D721Med (cell line): ENCODE measurements at places on chromosomes 6 and 20.

DNA sequence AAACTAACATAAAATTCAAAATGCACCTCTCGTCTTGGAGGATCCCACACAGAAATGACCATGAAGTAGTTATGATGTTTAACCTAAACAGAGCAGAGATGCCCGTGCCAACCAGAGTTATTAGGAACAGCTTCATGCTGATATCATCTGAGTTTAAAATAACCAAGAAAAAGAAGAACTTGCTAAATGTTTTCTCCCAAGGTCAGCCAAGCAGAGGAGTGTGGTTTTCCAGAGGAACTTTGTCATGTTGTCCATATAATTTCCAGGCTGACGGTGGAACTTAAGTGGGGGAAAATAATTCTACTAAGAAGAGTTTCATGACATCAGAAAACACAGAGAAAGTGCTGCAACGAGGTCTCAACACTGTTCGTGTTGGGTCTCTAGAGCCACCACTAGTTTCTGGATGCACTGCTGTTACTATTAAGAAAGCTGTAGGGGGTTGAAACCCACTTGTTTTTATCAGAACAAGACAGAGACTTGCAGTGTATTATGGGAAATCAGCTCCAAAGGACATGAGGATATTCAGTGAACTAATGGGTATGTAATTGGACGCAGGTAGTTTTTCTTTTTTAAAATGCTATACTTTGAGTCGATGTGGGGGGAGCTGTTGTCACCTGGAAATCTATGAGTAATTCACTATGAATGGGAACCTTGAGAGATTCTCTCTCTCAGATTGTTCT, 5.2 kb downstream of the AGPAT4 start:
- no peak for DNase-seq

GRCh38 chr6:44869321-44869897, 458.7 kb upstream of the RUNX2 start:
- no peak for DNase-seq

DNA sequence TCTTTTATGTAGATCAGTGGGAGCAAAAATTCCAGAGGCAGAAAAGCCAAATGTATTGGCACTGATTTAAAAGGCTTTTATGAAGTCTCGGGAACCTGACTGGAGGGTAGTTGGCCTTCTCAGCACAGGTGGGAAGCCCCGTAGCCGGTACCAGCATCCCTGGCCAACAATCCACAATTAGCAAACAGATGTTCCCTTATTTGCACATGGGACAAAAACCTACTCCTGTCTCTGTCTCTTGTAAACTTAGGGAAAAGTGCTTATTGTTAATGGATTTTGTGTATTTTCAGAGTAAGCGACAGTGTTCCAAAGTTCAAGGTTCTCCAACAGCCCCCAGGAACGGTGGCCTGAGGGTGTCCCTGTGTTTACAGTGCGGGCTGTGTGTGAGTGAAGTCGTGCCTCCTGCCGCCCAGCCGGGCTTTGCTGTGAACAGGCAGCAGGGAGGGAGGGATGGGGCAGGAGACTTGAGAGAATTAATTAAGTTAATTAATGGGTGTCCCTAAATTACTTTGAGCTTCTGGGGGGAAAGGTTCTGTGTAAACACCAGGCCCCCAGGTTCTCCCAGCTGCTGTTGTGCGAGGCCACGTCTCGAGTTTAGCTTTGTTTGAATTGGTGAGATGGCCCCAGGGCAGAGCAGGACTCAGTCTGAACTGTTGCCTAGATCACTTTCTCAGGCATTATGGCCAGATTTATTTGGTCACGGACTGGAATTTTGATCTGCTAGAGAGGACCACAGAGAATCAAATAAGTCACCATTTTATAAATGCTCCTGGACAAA, 3.9 kb downstream of the SYNJ2 start:
- no peak for DNase-seq

DNA sequence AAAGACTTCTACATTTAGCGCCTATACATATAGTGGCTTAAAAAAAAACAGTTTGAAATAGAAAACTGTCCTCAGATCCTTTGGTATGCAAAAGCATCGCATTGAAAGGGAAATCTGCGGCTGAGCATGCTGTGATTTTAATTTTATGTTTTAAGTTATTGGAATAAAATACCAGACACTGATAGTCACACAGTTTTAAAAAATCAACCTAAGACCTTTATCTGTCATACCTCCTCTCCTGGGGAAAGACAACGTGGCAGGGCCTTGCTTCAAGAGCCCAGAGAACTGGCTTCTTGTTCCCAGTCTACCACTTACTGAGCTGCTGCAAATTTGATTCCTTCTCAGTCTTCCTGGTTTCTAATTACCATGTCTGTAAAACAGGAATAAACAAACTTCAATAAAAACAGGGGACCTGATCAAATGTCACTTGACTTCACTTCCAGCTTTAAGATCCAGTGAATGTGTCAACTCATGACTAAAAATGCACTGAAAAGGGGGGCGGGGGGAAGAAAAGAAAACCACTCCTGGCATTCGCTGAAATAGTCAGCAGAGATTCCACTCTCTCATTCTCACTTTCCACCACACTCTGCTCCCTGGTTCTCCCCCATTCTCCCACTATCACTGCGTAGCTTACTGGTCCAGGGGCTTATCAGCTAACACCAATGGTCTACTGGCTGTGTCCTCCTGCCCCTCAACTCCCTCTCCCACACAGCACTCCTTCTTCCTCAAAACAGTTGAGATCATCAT, 494.7 kb upstream of the MARCKS start:
- no peak for DNase-seq

GRCh38 chr20:56875052-56875659, 246.1 kb downstream of the TFAP2C start:
- no peak for DNase-seq

DNA sequence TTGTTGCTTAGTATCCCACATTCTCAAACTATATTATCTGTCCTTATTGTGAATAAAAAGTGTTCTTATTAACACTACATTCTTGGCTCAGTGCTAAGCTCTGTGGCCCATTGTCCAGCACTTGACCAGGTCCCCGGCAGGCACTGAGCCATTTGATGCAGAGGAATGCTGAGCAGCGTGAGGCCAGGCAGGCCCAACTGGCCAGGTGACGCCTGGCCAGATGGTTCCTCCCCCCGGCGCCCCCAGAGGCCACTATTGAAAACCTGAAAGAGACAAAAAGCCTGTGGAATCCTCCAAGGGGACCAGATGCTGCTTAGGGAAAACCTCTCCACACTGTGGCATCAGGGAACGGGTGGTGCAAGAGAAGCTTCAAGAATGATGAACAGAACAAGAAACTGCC, 597.5 kb upstream of the JAG1 start:
- DNase-seq = no peak

GRCh38 chr20:14555676-14556075, 218.3 kb upstream of the FLRT3 start:
- no peak for DNase-seq

DNA sequence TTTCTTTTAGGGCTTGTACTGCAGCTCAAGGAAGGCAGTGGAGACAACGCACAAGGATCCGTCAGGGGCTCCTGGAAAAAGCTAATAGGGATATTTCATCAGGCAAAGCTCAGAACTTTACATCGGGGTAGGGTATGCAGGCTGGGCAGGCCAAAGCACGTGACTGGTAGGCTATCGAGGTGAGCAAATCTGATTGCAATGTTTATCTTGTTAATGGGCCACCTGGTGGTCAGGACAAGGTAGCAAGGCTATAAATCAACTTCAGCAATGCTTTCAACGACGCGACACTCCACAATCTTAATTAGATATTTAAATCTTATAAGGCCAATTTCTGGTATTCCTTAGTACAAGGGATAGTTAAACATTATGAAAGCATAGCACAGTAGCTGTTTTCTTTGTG, 1302.8 kb upstream of the EYS start:
- DNase-seq = no peak

DNA sequence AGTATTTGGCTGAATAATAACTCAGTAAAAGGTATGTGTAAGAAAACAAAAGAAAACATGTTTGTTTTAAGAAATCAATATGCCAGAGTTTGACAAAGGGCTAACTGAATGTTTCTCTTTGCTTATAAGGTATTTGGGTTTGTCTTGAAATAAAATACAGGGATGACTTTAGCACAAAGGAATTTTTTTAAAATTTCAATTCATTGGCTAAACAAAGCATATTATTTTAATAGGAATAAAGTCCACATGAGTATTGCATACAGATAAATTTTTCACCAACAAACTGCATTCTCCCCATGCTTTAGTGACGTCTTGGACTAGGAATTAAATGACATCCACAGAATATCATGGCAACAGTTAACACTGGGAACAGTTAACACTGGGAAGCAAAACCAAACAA, 480.0 kb upstream of the JAG1 start:
- DNase-seq = no peak

GRCh38 chr6:113377362-113377942, 479.7 kb upstream of the MARCKS start:
- no peak for DNase-seq

DNA sequence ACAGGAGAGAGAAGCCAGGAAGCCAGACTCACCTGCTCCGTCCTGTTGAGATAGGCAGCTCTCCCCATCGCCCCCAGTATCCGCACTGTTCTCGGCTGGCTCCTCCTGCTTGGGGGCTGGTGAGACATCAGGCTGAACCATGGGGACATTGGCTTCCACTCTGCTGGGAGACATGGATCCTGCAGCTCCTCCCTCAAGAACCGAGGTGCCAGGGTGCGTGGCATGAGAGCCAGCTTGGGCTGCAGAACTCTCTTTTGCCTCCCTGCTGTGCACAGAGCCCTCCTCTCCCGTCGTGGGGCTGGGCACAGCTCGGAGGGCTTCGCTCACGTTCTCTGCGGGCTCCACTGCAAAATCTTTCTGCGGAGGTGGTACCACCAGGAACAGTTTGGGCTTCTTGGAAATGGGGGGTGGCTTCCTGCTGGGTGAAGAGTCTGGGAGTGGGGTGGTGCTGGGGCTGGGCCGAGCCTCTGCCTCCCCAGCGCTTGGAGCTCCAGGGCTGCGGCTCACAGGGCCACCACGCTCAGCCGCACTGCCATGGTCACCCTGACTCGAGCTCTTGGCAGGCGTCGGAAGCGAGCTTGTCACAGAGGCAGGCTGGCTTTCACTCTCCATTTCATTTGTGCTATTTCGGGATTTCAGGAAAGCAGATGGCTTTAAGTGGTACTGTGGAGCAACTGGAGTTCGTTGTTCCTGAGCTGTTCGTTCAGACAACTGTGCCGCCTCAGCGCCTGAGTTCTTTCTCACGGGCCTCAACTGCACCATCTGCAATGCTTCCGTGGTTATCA, 26.5 kb downstream of the HEBP2 start:
- no peak for DNase-seq

DNA sequence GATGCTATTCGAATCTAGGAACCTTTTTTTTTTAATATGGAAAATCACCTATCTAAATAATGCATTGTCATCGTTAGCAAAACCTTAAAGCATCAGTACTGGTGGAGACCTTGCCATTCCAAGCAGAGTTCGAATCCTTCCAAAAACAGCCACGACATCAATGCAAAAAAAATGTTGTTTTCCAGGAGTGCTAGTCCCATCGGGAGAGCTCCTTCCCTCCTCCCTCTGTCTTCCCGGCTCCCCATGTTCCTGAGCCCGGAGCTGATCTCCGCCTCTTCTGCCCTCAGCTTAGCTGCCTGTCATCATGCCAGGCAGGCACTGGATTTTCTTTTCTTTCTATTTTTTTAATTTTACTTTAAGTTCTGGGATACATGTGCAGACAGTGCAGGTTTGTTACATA, 153.6 kb upstream of the QKI start:
- no peak for DNase-seq

GRCh38 chr6:18347866-18348265, 39.3 kb upstream of the RNF144B start:
- DNase-seq = no peak

GRCh38 chr6:109222848-109223247, 127.5 kb downstream of the CEP57L1 start:
- no peak for DNase-seq

GRCh38 chr6:47234266-47234933, 75.3 kb downstream of the TNFRSF21 start:
- no peak for DNase-seq

GRCh38 chr20:38433304-38433972, 1.7 kb downstream of the SNHG17 start:
- no peak for DNase-seq

DNA sequence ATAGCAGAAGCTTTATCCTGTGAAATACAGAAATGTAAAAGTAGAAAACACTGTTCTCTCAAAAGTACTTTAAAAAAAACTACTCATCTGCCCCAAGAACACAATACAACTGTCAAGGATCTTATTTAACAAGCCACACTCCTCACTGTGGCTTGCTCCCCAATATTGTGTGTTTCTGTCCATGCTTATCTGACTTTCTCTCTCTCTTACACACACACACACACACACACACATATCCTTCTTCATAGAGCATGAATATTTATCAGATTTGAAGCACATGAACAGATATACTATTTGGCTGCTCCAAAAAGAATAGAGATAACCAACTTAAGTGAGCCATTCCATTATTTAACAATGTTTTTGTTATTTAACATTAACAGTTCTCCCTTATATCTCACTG, 3.6 kb upstream of the PHIP start:
- DNase-seq = no peak

DNA sequence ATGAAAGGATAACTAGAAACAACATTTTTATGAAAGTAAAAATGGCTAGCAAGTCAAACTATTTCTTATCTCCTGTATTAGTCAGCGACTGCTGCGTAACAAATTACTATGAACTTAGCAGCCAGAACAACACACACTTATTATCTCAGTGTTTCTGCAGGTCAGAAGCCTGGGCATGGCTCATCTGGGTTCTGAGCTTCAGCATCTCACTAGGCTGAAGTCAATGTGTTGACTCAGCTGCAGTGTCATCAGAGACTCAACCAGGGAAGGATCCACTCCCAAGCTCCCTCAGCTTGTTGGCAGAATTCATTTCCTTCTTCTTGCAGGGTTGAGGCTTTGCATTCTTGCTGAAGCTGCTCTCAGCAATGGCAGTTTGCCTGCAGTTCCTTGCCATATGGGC, 33.2 kb upstream of the IGF2R start:
- no peak for DNase-seq

- no peak for DNase-seq
Observed at GRCh38 chr6:40108736-40109135, 174.5 kb upstream of the MOCS1 start.

DNA sequence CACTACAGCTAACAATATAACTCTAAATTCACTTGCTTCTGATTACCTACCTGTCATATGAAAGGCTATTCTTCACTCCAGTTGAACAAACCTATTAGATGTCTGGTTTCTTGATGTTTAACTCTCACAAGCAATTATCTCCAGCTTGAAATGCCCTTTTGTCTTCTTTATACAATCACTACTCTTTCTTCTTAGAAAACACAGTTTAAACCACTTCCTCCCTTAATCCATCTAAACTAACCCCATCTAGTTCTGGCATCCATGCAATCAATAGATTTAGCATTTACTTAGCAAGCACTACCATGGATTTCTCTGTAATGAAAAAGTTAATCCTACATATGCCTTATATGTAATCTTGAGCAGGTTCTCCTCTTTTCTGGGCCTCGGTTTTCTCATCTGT, 127.3 kb downstream of the ATXN1 start:
- DNase-seq = no peak

- no peak for DNase-seq
Observed at GRCh38 chr20:23125625-23126191, 39.6 kb upstream of the CD93 start.

GRCh38 chr20:9557411-9557810, 43.0 kb downstream of the LAMP5 start:
- DNase-seq = no peak
